ENCODE measurements at places on chromosomes 5 and 9.
A peak's percentile ranks its signal among the peaks of the same experiment; 100 is the strongest.

- DNase-seq = no peak
Observed at GRCh38 chr5:16385516-16386090, 80.0 kb downstream of the ZNF622 start.

GRCh38 chr5:83780699-83781350 is 60.2 kb upstream of the HAPLN1 start:
- no peak for DNase-seq

- DNase-seq = no peak
Observed at GRCh38 chr5:168705321-168705720, 126.2 kb upstream of the PANK3 start.

GRCh38 chr9:130128733-130129431 is 43.3 kb upstream of the NCS1 start:
- peak; percentile 83 for DNase-seq

GRCh38 chr5:118857700-118858099 is 130.6 kb downstream of the DTWD2 start:
- no peak for DNase-seq

- DNase-seq = no peak
Observed at GRCh38 chr5:73230264-73231245, 57.6 kb downstream of the TMEM174 start.

All from fibroblast of skin of back (primary cell).